ENCODE measurements at places on chromosomes 3 and 15.

- no peak for DNase-seq
Observed at GRCh38 chr3:175948041-175948440, 1088.9 kb downstream of the NAALADL2 start.

GRCh38 chr15:28947221-28947674, 61.5 kb downstream of the APBA2 start:
- no peak for DNase-seq

DNA sequence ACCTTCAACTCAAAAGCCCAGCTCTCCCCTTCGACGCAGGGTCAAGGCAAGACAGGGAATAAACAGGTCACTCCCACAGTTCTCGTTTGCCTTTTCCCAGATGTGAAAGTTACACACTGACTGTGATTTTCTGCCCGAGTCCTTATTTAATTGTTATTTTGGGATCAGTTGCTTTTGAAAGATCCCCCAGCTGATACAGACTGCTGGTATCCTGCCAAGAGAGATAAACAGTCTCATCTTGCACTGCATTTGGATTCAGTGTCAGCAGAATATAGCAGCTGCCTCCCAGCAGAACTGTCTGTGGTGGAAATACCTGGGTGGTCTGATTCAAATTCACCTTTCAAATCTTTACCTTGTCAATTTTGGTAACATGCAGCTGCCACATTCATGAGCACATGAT, 56.0 kb upstream of the FAM3D start:
- DNase-seq, result no peak

DNA sequence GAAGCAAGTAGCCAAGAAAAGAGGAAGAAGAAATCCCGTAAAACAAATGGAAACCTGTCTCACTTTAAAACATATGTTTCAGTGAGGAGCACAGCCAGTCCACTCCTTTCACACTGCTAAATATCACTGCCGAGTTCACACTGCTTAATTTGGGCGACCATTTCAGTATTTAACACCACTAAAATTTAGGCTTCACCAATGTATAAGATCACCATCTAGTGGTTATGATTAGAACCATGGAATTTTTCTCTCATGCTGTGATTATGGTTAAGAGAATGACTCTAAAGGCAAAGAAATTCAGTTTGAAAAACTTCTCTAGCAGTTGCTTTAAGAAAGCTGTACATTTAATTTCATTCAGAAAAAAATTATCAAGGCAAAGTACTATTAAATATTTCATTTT, 16.6 kb downstream of the SLC4A7 start:
- DNase-seq, result no peak

GRCh38 chr15:40409366-40409765, 3.8 kb downstream of the IVD start:
- no peak for DNase-seq

DNA sequence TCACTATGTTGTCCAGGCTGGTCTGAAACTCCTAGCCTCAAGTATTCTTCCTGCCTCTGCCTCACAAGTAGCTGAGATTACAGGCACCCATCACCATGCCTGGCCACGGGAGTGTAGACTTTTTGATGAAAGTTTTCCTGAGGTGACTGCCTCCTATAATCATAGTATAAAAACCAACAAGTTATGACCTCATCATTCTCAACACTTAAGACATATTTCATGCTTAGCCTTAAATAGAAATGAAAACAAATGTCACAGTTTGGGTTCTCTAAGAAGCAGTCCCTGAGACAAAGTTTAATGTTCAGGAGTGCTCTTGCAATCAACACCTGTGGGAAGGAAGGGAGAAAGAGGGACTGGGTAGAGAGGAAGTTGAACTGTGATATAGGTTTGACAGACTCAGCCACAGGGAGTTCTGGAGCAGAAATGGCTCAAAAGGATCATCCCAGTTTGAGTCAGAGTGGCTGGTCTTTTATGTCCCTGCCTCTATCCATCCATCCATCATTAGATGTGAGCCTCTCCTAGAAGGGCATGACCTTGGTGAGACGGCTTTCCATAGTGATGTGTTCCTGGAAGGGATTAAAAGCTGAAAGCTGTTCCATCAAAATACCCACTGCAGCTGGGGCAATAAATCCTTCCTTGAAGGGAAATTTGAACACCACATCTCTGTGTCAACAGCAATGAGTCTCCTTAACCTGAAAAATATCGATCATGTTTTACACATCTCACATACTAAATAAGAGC, 16.2 kb upstream of the ABHD5 start:
- no peak for DNase-seq

DNA sequence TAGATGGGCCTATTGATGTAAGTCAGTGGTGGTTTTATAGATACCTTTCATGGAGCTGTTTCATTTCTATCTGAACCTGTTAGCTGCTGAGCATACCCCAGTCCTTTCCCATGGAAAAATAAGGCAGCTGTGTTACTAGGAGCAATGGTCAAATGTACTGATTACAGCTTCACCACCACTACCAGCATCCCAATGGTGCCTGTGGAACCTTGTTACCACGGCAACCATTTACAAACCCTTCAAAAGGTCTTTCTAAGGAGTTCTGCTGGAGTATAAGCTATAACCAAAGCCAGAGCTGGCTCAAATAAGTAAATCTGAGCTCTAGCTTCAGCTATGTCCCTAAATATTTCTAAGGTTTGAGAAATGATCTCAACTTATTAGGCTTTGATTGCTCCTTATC, 133.4 kb upstream of the ACP3 start:
- no peak for DNase-seq

DNA sequence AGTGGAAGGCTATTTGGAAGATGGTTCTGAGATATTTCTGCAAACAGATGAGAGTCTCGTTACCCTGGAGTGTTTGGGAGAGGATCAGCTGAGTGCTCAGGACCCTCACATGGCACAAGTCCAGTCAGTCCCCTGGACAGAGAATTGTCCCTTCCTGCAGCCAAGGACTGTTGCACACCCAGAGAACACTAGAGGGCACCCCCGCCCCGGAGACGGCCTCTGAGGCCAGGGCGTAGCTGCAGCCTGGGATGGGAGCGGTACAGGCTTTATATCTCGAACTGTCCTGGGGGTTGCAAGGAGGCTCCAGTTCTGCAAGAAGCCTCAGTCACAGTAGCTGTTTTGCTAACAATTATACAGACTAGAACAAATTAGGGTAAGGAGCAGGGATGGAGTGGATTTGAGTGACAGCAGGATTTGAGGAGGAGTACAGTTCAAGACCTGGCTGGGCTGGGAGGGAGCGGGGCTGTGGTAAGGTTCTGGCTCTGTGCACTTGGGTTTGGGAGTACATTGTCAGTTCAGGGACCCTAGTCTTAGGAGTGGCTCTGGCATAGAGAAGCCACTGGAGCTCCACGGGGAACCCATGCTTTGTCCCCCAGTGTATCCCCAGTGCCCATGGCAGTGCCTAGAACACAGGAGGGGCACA, 67.6 kb upstream of the HACD2 start:
- no peak for DNase-seq

DNA sequence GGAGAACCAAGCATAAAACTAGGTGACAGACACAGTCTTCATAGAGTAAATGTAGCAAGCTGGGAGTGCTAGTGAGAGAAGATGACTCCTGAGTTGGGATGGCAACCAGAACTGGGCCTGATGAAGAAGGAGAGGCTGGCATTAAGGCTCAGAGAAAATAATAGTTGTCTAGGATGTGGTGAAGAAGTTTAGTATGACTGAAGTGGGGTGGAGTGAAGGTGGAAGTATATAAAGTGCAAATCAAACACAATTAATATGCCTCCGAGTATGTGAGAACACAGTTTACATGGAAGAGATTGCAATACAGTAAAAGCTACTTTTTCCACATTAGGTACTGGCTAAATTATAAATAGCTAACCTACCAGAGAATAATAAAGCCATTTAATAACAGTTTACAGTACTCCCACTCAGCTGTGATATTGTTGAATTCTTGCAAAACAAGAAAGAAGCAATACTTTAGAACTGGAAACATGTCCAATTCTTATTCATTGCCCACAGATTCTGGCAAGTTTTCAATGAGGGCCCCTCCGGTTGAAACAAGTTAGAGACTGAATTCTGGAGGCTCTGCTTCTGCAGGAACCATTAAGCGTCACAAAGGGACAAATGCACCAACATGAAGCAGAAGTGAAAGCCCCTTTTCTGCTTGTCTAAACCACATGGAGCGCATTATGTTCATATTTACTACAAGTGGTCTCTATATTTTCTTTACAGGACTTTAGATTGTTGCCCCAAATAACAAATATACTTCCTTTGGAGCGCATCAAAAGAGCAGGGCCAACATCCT, 243.7 kb downstream of the SLC9A9 start:
- DNase-seq, result no peak

DNA sequence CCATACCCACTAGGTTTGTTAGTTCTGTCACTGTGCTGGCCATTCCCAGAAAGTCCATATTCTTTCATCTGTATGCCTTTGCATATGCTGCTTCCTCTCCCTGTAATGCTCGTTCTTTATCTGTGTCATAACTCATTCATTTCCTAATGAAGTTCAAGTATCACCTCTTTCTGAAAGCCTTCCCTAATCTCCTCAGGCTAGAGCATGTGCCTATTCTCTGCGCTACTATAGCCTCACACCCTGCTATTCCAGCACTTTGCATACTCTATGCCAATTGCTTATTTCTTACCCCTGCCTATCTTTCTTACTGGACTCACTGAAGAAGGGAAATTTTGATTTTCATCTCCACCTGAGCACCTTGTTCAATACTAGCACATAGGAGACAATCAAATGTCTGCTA, 25.6 kb upstream of the C2CD4B start:
- no peak for DNase-seq

DNA sequence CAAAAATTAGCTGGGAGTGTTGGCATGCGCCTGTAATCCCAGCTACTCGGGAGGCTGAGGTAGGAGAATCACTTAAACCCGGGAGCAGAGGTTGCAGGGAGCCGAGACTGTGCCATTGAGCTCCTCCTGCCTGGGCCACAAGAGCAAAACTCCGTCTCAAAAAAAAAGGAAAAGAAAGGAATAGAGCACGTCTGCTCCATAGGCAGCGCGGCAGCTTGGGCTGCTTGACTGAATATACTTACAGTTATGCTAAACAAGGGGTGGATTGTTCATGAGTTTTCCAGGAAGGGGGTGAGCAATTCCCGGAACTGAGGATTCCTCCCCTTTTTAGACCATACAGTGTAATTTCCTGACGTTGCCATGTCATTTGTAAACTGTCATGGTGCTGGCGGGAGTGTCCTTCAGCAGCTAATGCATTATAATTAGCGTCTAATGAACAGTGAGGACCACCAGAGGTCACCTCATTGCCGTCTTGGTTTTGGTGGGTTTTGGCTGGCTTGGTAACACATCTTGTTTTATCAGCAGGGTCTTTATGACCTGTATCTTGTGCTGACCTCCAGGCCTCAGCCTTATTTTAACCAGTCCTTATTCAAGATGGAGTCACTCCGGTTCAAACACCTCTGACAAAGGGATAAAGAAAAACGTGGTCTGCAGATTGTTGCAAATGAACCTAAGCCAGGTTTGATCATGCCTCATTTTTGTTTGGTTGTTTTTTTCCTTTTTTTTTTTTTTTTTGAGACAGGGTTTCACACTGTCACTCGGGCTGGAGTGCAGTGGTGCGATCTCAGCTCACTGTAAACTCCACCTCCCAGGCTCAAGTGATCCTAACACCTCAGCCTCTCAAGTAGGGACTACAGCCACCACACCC, 24.9 kb upstream of the SENP5 start:
- DNase-seq, result no peak

- no peak for DNase-seq
Observed at GRCh38 chr3:135261916-135262315, 466.9 kb downstream of the EPHB1 start.

GRCh38 chr15:68517285-68517761, 61.5 kb upstream of the CORO2B start:
- DNase-seq, result no peak

DNA sequence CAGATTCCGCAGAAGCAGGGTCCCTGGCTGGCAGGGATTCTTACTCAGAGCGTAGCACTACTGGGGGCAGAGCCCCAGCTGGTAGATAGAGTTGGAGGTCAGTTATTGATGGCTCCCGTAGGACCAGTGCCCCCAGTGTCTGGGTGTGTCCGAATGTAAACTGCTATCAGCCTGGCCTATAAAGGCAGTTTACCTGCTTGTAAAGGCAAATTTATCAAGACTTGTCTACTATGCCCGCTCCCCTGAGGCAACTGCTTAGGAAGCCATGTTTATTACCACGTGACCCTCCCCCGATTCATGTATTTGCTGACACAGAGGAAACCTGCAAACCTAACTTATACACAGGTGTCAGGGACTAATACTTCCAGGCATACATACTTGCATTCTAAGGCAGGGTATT, 607 bp upstream of the PPP1R14D start:
- DNase-seq, result no peak

DNA sequence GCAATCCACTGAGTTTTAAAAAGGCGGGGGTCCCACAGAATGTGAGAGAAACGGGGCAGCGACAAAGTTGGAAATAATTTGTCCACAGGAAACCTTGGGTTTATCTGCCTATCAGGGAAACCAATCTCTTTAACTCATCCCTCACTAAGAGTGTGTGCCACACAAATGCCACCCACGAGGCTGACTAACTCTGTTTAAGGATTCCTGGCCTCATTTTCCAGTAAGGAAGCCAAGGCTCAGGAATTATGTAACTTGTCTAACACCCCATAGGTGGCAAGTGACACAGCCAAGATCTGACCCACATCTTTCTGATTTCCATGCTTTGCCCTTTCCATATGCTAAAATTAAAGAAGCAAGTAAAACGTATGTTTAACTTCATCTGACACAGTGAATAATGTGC, 263.2 kb downstream of the CNTN3 start:
- no peak for DNase-seq

GRCh38 chr15:40111888-40112287, 3.2 kb upstream of the BMF start:
- no peak for DNase-seq

GRCh38 chr3:76509179-76509830, 530.6 kb upstream of the ROBO2 start:
- no peak for DNase-seq

- DNase-seq, result no peak
Observed at GRCh38 chr15:88716543-88717381, 77.9 kb downstream of the ISG20 start.

GRCh38 chr3:9345041-9345440, 17.8 kb upstream of the THUMPD3 start:
- DNase-seq, result no peak

- no peak for DNase-seq
Observed at GRCh38 chr3:13565581-13566452, 16.9 kb downstream of the FBLN2 start.

DNA sequence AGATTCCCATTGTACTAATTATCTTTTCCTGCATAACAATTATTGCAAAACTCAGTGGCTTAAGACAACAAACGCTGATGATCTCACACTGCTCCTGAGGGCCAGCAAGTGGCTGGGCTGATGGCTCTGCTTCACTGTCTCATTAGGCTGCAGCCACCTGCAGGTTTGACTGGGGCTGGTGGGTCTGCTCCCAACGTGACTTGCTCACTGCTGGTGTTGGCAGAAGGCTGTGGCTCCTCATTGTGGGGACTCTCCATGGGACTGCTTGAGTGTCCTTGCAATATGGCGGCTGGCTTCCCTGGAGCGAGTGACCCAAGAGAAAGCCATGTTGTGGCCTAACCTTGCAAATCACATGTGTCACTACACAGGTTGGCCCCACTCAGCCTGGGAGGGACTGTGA, 71.1 kb downstream of the PLXNA1 start:
- DNase-seq, result no peak

- DNase-seq, result no peak
Observed at GRCh38 chr3:181210275-181210674, 220.7 kb upstream of the DNAJC19 start.

Measured in activated T-helper 1 cell treated with Interleukin-2 at 50 U/mL for 16 hours (primary cell).